Stimulated activated CD4-positive, alpha-beta T cell treated with anti-CD3 and anti-CD28 coated beads, Interleukin-1b, Interleukin-23, amount 100 ng/mL, for 1 hour (primary cell): ENCODE measurements at places on chromosomes 12 and 14.

GRCh38 chr12:92162079-92162478, 16.4 kb upstream of the BTG1 start:
- DNase-seq: no peak

- DNase-seq: no peak
Measured at GRCh38 chr12:113949321-113950305, 16.5 kb downstream of the RBM19 start.

- no peak for DNase-seq
Measured at GRCh38 chr14:86942936-86943335, 1050.0 kb downstream of the GALC start.

GRCh38 chr12:72271451-72272090, 599 bp upstream of the TRHDE start:
- no peak for DNase-seq

DNA sequence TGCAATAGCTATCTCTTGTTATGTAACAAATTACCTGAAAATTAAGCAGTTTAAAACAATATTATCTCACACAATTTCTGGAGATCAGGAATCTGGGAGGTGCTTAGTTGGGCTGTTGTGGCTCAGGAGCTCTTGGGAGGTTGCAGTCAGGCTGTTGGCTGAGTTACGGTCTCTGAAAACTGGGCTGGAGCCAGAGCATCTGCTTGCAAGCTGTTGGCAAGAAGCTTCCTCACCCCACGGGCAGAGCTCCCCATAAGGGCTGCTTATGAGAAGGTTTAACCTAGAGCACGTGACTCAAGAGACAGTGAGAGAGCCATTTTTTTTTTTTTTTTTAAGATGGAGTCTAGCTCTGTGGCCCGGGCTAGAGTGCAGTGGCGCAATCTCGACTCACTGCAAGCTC, 346.8 kb downstream of the ATP23 start:
- DNase-seq: no peak

GRCh38 chr12:20604408-20605067, 90.6 kb upstream of the SLCO1C1 start:
- DNase-seq: no peak

DNA sequence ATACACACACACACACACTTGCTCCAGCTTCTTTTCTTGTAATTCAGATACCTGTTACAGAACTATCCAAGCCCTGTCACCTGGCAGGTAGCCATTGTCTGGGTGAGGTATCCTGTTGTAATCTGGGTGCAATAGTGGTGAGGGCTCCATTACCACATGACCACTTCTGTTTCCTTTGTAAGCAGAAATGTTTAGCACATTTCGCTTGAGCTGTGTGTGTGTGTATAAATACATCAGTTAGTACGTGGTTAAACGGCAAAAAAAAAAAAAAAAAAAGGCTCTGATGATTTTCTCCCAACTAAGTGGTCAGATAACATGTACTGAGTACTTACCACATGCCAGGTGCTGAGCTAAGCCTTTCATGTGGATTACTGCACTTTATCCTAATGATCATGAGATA, 129.3 kb upstream of the SSTR1 start:
- peak; percentile 18 for DNase-seq

DNA sequence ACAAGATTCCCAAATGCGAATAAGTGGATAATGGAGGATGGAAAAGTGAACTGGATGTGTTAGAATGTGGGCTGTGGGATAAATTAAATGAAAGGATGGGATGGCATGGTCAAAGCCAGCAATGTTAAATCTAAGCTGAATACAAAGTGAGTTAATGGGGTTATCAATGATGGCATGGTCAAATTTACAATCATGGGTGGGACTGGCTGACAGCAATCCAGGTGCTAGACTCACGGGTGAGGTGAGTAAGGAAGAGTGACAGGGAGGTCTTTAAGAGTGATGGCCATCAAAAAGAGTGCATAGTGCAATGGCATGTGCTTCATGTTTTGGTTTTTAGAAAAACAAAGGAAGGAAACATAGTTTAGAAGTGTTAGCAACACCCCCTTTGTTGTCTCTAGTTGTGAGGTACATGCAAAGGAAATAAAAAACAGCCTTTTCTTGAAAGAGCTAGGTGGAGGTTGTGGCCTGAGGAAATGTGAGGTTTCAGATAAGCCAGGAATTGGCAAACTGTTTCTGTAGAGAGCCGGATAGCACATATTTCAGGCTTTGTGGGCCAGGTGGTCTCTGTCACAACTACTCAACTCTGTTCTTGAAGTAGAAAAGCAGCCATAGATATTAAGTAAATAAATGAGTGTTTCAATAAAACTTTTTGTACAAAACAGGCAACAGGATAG, 328.7 kb downstream of the RPL10L start:
- no peak for DNase-seq

DNA sequence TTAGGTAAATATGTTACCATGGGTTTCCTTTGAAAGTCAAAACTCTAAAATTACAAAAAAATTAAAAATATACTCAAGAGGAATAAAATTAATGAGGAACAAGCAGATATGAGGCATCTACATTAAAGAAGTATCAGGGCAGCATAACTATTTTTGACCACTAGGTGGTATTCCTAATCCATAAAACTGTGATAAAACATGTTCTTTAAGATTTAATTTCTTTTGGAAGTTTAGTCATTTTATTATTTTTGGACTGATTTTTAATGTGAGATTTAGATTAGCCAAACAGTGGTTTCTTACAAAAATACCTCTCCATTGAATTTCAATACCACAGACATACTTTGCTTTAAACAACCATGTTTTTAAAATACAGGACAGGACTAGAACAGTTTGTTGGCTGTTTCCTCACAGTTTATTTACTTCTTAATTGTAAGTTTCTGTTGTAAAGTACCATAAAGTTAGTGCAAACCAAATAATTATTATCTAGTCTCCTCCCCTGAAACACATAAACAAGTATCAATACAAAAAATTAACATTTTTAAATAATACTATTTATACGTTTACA, 49.8 kb downstream of the NTS start:
- DNase-seq: no peak

DNA sequence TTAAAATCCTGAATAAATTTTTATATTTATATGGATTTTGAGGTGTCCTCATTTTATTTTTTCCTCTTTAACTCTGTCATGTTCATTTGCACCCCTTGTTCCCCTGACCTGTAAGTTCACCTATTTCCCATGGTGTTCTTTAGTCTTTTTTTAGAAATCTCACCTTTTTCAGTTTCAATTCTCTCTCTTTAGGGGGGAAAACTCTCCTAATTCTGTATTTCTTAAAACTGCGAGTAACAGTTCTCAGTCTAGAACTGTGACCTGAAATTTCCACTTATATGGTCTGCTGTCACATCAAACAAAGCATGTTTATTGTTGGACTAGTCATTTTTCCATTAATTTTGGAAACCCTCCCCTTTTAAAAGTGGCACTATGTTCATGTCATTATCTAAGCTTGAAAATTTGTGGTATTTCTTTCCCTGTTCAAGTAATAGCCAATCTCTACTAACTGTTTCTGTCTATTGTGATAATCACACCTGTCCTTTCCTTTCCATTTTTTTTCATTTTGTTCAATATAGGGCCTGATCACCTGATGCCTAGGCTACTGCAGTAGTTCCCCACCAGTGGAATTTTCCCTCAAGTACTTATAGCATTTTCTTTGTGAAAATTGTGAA, 14.0 kb upstream of the FBXO33 start:
- no peak for DNase-seq

- DNase-seq: no peak
Measured at GRCh38 chr12:56431850-56432249, 17.4 kb downstream of the TIMELESS start.

- no peak for DNase-seq
Measured at GRCh38 chr12:94623161-94623920, 27.0 kb downstream of the TMCC3 start.

DNA sequence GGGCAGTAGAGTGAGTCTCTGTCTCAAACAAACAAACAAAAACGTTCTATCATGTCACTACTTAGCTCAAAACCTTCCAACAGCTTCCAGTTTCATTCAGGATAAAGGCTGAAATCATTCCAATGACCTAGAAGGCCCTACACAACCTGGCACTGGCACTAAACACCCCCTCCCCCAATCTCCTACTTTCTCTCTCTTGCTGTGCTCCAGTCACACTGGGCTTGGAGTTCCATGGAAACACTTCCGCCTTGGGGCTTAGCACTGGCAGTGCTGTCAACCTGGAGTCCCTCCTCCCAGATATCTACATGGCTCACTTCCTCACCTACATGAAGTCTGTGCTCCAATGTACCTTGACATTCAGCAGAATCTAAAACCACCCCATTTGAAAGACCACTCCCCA, 65.0 kb upstream of the SINHCAF start:
- DNase-seq: no peak

GRCh38 chr14:105430565-105430964, 10.9 kb downstream of the MTA1 start:
- DNase-seq: no peak

DNA sequence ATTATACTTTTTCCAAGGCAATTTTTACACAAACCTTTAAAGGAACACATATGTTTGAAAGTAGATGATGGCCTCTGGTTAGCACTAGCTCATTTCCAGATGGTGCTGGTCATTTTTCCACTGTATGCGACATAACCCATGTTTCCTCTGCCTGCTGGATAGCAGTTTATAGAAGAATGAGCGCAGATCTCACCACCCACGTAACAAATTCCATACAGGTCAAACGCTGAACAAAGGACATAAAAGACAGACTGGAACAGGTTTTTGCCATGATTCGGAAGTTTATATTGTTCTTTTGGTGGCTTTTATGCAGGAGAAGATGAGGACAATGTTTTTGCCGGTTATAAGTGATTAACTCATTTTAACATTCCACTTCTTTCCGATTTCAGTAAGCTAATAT, 30.7 kb downstream of the PPP1R36 start:
- no peak for DNase-seq

DNA sequence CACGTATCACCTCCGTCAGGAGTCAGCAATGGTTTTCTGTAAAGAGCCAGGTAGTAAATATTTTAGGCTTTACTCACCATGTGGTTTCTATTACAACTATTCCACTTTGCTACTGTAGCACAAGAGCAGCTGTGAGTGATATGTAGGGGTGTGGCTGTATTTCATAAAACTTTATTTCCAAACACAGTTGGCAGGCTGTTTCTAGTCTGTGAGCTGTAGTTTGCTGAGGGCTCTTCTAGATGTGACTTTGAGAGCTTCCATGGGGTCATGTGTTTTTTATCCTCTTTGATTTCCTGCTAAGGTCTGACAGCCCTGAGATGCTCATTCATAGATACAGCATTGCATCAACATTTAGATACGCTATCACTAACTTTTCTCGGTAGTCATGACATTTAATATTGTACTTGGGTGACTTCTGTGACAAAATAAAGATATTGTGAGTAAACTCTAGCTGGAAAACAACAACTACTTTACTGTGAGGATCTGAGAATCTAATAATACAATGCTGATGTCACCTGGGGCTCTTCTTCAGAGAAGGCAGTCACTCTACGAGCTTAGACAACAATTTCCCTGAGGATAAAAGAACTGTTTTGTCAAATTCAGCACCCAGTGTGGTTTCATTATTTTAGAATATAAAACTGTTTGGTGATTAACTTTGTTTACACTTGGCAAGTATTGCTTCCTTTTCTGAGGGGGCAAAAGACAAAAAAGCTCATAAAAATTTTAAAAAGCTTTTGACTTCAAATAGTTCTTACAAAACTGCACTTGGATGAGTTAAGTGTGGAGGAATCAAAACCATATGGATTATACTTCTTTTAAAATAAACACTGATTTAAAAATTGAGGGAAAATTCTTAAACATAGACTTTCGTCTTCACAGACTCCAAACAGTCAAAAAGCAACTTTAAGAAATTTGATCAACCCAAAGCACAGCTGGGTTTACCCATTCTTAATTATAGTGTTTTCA, 231.2 kb upstream of the DCN start:
- no peak for DNase-seq

GRCh38 chr14:89933002-89933401, 21.5 kb downstream of the EFCAB11 start:
- no peak for DNase-seq

DNA sequence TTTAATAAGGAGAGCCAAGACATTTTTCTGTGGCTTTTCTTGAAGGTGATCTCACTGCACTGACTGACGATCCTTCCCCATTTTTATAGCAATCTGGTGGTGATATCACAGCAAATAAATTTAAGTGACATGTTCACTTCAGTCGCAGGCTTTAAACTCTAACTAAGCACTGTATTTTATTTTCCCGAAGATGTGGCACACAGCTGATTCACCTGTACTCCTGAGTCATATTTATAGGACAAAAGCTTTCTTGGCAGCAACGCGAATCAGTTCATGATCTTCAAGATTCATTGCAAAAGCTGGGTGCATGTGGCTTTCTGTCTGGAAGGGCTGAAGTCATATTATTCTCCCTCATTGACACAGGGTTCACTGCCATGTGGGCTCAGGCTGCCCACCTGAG, 79.8 kb upstream of the TUNAR start:
- no peak for DNase-seq

DNA sequence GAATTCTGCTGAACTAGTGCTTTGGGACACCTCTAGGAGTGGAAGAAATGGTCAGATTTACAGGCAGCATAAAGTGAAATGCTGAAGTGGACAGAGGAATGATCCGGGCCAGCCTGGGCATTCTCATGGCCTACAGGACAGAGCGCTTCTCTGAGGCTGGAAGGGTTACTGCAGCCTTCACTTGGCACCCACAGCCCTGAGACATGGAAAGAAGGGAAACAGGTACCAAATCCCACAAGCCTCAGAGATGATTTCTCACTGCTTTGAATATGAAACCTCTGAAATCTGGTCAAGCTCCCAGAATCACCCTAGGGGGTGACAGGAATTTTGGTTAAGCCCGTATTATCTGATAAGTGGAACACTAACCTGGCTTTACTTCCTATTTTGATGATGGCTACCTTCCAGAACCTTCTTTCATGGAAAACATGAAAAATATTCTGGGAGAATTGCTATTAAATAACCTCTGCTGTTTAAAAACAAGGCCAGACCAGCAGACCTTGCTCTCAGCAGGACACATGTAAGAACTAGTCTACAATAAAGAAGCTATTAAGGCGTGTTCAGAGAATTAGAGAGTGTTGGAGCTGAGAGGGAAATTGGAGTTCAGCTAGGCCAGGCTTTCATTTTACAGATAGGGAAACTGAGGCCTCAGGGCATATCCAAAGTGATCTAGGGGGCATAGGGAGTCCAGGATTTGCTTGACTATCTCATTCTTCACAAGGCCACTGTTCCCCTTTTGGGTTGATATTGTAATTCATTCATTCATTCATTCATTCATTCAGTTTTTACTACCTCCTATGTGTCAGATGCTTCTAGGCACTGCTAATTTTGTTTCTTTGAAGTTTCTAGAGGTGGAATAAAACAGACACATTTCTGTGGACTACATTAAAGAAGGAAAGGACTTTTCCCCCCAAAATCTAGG, 281.5 kb downstream of the ZFP36L1 start:
- no peak for DNase-seq

- no peak for DNase-seq
Measured at GRCh38 chr14:92416544-92416943, 93.6 kb downstream of the SLC24A4 start.

GRCh38 chr12:86530996-86531655, 274.9 kb upstream of the MGAT4C start:
- DNase-seq: no peak

GRCh38 chr12:68617160-68617926, 6.6 kb downstream of the RAP1B start:
- DNase-seq: no peak
